ELR (cell line): ENCODE measurements at places on chromosomes 11 and 22.
A peak's percentile ranks its signal among the peaks of the same experiment; 100 is the strongest.

GRCh38 chr11:113674397-113674685 lies 31.8 kb downstream of the TMPRSS5 start:
- peak; percentile 18 for DNase-seq

DNA sequence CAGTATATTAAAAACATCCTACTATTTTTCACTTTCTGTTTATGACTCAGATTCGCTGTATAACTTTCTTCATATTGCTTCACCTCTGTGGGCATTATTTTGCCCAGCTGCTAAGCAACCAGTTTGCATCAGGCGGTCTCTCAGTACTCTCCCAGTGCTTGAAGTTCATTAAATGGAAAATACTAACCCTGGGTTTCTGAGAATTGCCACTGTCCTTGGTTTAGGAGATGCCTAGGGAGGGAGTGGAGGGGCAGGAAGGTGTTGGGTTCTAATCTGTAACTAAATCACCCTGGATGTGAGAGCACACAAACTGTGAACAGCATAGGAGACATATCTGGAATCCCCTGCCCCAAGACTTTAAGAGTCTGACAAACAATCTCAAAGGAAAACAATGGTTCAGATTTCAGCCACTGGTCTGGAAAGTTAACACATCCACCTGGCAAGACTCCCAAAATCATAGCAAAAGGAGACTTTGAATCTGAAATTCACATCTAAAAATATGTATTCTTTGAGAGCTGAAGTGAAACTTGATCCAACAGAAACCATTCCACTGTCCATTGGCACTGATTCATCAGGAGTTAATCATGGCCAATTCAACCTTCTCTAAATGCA lies 540.0 kb downstream of the SOX6 start:
- peak; percentile 23 for DNase-seq

DNA sequence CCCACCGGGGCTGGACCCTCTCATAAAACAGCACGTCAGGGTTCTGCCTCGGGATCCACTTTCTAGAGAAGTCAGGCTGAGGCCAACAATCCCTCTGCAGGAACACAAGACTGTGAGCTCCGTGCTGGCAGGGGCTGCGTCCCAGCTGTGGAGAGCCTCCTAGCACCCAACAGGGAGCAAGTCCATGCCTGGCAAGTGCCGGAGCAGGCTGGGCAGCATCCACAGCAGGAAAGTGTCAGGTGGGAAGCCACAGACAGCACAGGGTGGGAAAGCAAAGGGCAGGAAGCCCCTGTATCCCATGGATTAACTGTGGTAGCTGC lies 682.3 kb downstream of the TBC1D22A start:
- no peak for DNase-seq

DNA sequence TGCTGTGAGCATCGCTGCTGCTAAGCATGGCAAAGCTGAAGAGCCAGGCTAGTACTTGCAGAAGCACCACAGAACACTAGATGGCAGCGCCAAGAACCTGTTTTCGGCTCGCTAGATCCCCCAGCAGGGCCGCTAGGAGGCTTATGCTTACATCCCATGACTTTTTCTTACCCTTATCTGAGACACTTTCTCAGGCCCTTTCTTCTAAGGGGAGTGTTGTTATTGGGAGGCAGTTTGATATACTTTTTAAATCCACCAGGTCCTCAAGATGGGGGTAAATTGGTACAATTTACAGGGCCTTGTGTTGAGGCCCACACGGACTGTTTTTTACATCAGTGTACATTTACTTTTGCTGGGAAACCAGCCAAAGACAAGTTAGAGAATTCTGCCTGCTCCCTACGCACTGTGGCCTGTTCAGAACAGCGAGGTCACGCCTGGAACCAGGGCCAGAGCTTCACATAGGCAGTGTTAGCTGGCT lies 4.0 kb downstream of the TRIM6 start:
- peak; percentile 79 for DNase-seq

GRCh38 chr11:121543836-121544380 lies 91.1 kb upstream of the SORL1-AS1 start:
- no peak for DNase-seq

GRCh38 chr11:69443138-69443967 lies 38.1 kb upstream of the LINC01488 start:
- DNase-seq = peak; percentile 97

DNA sequence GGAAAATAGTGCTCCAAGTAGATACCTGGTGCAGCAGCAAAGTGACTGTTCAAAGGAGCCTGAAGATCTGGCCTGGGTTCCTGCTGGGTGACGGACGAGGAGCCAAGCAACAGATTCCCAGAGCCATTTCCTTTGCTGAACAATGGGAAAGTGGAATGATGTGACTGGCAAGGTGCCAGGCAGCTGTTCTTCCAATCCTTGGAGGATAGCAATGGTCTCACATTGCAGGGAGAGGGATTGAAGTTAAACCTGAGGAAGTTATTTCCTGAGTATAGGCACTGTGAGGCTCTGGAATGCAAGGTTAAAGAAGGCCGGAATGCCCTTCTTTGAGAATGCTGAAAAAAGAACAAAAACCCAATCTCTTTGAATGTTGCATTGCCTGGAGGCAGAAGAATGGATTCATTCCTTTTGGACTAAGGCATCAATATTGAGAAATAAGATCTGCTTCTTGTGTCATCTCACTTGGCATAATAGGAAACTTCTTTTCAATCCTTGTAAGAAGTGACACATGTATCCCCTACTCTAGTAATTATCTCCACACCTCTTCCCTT lies 223.8 kb downstream of the BLID start:
- peak; percentile 55 for DNase-seq

GRCh38 chr11:120738516-120739046 lies 227.0 kb downstream of the GRIK4 start:
- DNase-seq = no peak

GRCh38 chr11:103649401-103649895 lies 387.0 kb upstream of the DDI1 start:
- DNase-seq = peak; percentile 13

DNA sequence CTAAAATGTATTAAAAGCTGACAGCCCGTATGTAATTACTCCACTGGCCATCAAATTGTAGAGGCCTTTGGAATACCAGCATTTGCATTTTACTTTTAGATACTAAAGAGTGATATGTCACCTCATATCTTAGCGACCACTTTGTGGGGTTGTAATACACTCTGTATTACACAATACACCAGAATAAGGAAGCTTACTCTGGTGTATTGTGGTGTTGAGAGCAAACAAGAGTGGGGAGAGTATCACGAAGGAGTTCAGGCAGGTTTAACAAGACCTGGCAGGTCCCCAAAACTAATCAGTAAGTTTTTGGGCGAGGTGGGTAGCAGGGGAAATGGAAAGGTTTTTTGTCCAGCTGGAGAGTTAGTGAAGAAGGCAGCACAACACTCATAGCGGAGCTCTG lies 3.2 kb downstream of the NUP50 start:
- no peak for DNase-seq

GRCh38 chr22:38881464-38881871 lies 9.5 kb upstream of the CBX6 start:
- no peak for DNase-seq

DNA sequence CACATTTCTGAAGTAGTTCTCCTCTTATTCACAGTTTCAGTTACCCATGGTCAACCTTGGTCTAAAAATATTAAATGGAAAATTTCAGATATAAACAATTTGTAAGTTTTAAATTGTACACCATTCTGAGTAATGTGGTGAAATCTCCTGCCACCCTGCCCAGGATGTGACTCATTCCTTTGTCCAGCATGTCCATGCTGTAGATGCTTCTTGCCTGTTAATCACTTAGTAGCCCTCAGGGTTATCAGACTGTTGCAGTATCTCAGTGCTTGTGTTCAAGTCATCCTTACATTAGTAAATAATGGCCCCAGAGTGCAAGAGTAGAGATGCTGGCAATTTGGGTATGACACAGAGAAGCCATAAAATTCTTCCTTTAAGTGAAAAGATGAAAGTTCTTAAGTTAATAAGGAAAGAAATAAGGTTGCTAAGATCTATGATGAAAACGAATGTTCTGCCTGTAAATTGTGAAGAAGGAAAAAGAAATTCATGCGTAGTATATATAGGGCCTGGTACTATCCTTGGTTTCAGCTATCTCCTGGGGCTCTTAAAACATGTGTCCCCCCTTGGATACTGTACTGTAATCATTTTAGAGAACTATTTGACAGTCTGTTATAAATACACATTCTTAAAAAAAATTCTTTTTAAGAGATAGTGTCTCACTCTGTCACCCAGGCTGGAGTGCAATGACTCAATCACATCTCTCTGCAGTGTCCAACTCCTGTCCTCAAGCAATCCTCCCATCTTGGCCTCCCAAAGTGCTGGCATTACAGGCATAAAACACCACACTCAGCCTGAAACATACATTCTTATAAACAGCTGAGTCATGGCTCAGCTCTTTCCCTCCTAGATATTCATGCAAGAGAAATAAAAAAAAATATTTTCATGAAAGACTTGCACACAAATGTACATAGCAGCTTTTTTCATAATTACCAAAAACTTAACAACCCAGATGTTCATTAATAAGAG lies 31.3 kb downstream of the MTNR1B start:
- peak; percentile 86 for DNase-seq

GRCh38 chr11:78741741-78742140 lies 167.1 kb upstream of the NARS2 start:
- no peak for DNase-seq

- DNase-seq = no peak
Measured at GRCh38 chr11:117170210-117170609, 8.3 kb upstream of the SIDT2 start.

DNA sequence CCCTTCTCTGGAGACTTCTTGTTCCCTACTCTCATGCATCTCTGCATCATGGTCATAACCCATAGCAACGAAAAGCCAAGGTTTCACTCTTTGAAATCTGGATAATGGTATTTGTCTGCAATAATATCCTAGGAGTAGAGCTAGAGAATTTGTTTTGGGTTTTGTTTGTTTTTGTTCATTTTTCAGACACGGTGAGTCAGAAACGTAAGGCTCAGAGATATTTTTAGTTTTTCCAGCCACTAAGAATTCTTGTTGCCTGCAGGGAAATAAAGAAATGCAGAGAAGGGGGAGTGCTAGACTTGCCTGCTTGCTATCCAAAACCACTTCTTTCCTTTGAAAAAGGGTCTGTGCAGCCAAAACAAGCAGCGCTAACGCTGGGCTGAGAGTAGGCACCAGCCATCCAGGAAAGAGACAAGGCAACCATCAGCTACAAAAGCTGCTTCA lies 26.0 kb downstream of the POU2AF3 start:
- no peak for DNase-seq

DNA sequence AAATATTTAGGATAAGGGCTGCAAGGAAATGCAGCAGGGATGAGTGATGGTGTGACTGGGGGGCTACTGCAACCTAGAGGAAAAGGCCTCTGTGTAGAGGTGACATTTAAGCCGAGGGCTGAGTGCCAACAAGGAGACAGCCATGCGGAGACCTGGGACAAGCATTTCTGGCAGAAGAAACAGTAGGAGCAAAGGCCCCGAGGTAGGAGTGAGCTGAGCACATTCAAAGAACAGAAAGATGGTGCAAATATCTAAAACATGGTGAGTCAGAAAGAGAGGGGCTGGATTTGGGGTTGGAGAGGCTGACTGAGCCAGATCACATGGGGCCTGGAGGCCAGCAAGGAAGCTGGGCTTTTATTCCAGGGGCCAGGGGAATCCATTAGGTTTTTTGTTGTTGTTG lies 55.1 kb upstream of the INCENP start:
- no peak for DNase-seq

DNA sequence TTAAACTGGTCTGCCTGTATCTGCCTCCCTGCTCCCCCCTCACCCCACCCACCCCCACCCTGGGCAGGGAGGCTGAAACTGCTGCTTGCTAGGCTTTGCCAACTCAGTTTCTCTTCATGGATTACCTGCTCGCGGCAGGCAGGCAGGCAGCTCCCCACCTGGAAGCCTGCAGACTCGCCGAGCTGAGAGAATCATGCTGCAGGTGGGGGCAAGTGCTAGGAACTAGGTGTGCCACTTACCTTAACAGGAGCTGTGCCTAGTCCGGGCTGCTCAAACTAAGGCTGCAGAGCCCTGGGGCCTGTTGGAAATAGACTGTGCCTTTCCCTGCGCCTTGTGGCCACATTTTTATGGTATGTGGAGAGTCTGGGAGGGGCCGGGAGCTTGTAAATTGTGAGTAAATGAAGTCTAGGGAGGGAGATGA lies 30.3 kb downstream of the MARK2 start:
- no peak for DNase-seq

- DNase-seq = no peak
Measured at GRCh38 chr11:34783816-34784317, 132.3 kb downstream of the APIP start.

- DNase-seq = peak; percentile 62
Measured at GRCh38 chr11:113906038-113906437, 1.4 kb downstream of the HTR3B start.

DNA sequence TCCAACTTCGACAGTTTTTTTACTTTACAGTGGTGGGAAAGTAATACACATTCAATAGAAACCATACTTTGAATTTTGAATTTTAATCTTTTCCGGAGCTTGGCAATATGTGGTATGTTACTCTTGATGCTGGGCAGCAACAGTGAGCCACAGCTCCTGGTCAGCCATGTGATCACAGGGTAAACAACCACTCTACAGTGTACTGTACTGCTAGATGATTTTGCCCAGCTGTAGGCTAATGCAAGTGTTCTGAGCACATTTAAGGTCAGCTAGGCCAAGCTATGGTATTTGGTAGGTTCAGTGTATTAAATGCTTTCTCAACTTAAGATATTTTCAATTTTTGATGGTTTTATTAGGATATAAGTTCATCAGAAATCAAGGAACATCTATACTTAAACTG lies 48.7 kb upstream of the GRIK4 start:
- DNase-seq = no peak
